ENCODE measurements at places on chromosomes 6 and 20. TPM values are rescaled to one million over a fixed set of nuclear protein-coding genes. Genes with fewer than 3 reads are reported as not detected.

DNA sequence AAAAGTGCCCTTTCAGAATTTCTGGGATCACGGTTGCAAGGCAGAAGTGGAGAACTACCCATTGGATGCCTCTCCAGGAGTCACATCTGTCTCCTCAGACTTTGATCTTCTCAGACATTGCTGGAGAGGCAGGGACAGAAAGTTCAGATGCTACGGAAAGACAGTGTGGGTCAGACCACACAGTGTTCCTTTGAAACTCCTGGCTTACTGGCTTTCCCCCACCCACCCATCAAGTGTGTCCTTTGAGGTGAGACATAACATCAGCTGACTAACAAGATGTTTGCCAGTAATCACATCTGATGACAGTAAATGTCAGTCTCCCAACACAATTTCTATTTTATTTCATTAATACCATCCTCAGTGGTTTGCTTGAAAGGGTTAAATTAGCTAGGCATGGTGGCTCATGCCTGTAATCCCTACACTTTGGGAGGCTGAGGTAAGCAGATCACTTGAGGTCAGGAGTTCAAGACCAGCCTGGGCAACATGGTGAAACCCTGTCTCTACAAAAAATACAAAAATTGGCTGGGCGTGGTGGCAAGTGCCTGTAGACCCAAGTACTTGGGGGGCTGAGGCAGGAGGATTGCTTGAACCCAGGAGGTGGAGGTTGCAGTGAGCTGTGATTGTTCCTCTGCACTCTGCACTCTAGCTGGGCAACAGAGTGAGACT, 67.2 kb upstream of the SNX9 start:
- no peak overlapping the region for H3K27ac ChIP-seq
- H3K4me3 ChIP-seq, result no peak overlapping the region
- no peak for DNase-seq
- peaks cover 4% of the 10 kb centered on the region for H3K4me1 ChIP-seq
- H3K36me3 ChIP-seq, result no peaks in the 10 kb centered on the region
- no peaks in the 10 kb centered on the region for H3K27me3 ChIP-seq

DNA sequence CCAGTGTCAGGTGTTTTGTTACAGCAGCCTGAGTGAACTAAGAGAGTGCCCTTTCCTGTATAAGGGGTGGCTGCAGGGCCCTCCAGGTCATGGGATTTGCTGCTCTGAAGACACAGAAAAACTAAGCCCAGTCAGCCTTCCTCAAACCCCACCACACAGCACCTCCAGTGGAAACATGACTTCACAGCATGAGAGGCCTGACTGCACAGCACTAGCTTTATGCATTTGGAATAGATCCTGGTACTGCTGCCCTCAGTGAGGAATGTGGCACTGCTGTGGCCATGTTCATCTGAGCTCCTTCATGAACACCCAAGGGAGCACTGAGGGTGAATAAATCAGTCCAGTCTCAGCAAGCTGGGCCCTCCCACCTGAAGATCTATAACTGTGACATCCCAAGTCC, 296.1 kb upstream of the FOXQ1 start:
- no peak overlapping the region for H3K27ac ChIP-seq

DNA sequence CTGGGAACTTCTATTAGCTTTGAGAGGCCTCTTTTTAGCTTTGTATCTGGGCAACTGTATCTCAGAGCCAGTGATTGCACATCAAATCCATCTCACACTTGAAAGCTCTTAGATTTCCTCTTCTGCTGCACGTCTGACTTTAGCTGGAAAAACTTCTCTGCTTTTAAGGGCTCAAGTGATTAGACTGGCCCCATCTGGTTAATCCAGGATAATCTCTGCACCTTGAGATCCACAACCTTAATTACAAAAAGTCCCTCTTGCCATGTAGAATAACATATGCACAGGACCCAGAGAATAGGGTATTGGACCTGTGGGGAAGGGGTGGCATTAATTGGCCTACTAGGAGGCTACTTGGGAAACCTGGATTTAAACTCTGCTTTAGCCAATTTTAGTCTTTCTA, 24.2 kb downstream of the KLHL31 start:
- H3K27ac ChIP-seq, result no peak overlapping the region
- H3K36me3 ChIP-seq, result no peaks in the 10 kb centered on the region
- H3K4me3 ChIP-seq, result no peak overlapping the region
- H3K27me3 ChIP-seq, result no peaks in the 10 kb centered on the region
- H3K4me1 ChIP-seq, result no peaks in the 10 kb centered on the region
- no peak for DNase-seq

DNA sequence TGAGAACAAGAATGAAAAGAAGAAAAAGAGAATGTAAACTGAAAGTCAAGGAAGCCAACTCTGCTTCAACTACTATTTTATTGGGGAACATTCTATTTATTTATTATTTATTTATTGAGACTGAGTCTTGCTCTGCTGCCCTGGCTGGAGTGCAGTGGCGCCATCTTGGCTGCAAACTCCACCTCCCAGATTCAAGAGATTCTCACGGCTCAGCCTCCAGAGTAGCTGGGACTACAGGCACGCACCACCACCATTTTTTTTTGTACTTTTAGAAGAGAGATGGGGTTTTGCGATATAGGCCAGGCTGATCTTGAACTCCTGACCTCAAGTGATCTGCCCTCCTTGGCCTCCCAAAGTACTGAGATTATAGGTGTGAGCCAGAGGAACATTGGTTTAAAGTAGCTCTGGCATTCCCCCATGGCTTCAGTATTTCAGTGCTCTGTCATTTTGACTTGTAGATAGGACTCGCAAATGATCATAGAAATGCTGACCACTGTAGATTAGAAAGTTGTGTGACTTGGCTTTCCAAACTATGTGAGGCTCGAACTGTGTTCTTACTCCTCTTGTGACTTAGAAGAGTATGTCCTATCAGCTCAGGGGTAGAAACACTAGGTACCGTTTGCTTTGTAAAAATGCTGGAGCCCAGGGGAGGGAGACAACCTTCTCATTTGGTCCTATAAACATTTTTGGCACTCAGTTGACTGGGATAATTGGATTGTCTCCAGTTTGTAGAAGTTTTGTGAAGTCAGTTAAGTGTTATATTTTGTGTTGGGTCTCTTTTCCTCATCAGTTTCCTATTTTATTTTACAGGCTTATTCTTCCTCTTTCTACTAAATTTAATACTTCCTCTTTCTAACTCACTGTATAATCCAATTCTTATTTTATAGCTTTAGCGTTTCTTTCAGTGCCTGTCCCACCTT, 544.9 kb upstream of the CITED2 start:
- H3K4me1 ChIP-seq, result peaks cover 17% of the 10 kb centered on the region
- DNase-seq, result peak; percentile 50
- H3K27me3 ChIP-seq, result no peaks in the 10 kb centered on the region
- no peaks in the 10 kb centered on the region for H3K36me3 ChIP-seq
- peak overlapping the region; percentile 3 for H3K27ac ChIP-seq

Gene C6orf58
- 0.64 TPM for total RNA-seq

DNA sequence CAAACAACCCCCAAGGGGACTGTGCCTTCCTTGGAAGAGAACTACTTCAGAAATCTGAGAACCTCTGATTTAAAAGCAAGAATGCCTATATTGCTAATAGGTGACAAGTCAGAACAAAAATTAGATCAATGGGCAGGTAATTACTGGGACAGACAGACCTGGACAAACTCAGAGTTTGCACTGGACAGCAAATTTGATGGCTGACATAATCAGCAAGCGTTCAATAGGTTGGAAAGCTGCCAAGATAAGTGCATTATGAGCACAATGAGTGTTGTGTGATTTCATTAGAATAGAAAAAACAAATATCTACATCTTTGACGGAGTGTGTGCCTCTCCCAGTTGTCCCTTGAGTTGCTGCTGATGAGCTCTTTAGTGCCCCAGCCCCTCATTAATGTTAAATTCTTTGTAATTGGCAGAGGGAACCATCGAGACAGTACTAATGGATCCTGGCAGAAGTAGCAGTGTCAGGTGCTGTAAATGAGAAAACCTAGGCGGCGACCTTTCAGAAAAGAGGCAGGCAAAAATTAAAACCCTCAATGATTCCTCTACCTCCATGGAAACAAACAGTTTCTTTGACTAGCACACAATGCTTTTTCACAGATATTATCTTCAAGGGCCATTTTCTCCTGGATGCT, 116.5 kb upstream of the COL21A1 start:
- H3K36me3 ChIP-seq, result no peaks in the 10 kb centered on the region
- peaks cover 17% of the 10 kb centered on the region for H3K4me1 ChIP-seq
- no peak for DNase-seq
- H3K4me3 ChIP-seq, result no peak overlapping the region

DNA sequence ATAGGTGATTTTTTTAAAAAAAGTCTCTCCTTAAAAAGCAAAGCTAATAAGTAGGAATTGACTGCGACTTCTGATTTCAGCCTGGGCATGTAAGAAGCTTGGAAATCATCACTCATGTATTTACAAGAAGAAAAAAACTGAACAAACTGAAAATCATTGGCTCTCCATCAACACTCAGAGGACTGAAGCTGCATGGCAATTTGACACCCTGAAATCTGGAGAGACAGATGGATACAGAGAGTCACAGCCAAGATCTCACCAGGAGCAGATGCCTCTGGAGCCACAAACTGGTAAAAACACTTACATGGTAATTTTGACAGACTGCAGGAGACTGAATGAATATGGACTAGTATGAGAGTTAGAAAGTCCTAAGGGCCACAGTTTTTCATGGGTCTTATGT, 191.2 kb upstream of the TCF21 start:
- peaks cover 64% of the 10 kb centered on the region for H3K27me3 ChIP-seq
- no peaks in the 10 kb centered on the region for H3K4me1 ChIP-seq
- H3K27ac ChIP-seq, result no peak overlapping the region
- H3K4me3 ChIP-seq, result no peak overlapping the region

DNA sequence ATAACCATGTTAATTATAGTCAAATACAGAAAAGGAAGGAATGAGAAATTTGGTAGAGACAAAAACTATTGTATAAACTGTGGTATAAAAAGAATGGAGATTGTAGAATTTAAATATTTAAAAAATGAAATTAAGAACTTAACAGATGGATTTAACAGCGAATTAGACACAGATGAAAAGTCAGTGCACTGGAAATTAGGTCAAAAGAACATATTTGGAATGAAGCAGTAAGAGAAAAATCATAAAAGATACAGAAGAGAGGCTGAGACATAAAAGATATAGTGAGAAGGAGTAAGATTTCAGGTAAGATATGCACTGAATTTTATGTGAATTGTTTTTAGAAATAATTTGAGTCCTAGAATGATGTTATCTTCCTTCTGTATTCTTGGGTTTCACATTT, 14.0 kb downstream of the TSPYL4 start:
- H3K4me3 ChIP-seq, result no peak overlapping the region
- H3K4me1 ChIP-seq, result no peaks in the 10 kb centered on the region
- H3K36me3 ChIP-seq, result no peaks in the 10 kb centered on the region
- H3K27me3 ChIP-seq, result no peaks in the 10 kb centered on the region
- H3K27ac ChIP-seq, result no peak overlapping the region

Gene PNLDC1
- total RNA-seq, result not detected

DNA sequence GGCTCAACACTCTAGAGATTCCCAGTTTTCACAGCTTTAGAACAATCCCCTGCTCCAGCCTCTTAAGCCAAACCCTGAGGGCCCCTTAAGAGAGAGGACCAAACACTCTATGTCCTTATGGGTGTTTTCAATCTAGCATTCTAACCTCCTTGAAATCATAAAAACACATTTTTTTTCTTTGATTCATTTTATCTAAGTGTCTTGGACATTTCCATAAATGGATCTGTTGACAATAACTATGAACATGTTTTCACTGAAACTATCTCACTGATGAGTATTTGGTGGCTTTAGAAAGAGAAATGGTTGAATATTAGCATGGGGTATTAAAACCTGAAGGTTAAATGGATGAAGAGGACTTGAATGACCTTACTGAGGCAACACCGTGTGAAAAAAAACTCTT, 27.6 kb upstream of the PDE7B start:
- no peaks in the 10 kb centered on the region for H3K36me3 ChIP-seq
- no peak overlapping the region for H3K4me3 ChIP-seq
- H3K4me1 ChIP-seq, result no peaks in the 10 kb centered on the region
- peaks cover 92% of the 10 kb centered on the region for H3K27me3 ChIP-seq
- DNase-seq, result no peak

DNA sequence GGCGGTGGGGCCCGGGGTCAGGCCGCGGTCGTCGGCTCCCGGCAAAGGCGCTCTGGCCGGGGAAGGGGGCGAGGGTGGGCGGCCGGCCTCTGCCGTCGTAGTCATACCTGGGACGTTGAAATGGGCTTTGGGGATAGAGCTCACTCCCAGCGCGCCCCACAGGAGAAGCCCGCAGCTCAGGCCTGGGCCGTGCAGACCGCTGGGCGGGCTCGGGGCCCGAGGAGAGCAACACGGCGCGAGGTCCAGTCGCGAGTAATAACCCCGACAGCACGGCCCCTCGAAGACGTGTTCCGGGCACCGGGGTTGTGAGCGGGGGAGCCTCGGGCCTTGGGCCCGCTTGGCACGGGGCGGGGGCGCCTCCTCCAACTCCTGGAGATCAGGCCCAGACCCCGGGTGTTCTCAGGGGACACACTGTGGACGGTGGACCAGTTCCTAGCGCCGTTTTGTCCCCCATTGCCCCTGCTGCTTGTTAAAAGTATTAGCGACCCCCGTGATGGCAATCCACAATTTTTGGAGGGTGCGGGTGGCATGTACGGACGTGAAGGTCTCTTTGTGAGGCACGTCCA, 10.9 kb downstream of the FOXC1 start:
- peaks cover 7% of the 10 kb centered on the region for H3K4me1 ChIP-seq
- no peaks in the 10 kb centered on the region for H3K36me3 ChIP-seq
- DNase-seq, result no peak
- no peak overlapping the region for H3K4me3 ChIP-seq

Gene SPATA25
- total RNA-seq, result 2.0 TPM

- no peaks in the 10 kb centered on the region for H3K4me1 ChIP-seq
- H3K27me3 ChIP-seq, result peaks cover 100% of the 10 kb centered on the region
- H3K36me3 ChIP-seq, result no peaks in the 10 kb centered on the region
Measured at GRCh38 chr6:137492289-137493217, 1.6 kb downstream of the OLIG3 start.

Gene R3HDML
- total RNA-seq, result not detected

DNA sequence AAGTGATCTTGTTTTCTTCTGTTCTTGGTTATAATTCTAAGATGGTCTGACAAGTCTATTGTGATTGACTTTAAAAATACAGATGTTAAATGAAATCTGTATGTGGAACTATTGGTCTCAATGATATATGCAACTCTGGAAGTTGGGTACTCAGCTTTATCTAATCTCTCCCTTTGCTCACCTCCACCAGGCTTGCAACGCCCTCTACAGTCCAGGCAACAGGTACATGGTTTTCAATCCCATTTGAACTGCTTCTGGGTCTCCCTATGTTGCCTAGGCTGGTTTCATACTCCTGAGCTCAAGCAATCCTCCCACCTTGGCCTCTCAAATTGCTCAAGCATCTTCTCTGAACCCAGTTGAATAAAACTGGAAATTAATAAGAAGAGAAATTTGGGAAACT, 25.6 kb upstream of the HLA-DQB1 start:
- H3K27ac ChIP-seq, result no peak overlapping the region
- peak; percentile 22 for DNase-seq
- H3K27me3 ChIP-seq, result peaks cover 32% of the 10 kb centered on the region
- no peak overlapping the region for H3K4me3 ChIP-seq
- no peaks in the 10 kb centered on the region for H3K4me1 ChIP-seq

Gene SLC13A3
- 1.3 TPM for total RNA-seq

DNA sequence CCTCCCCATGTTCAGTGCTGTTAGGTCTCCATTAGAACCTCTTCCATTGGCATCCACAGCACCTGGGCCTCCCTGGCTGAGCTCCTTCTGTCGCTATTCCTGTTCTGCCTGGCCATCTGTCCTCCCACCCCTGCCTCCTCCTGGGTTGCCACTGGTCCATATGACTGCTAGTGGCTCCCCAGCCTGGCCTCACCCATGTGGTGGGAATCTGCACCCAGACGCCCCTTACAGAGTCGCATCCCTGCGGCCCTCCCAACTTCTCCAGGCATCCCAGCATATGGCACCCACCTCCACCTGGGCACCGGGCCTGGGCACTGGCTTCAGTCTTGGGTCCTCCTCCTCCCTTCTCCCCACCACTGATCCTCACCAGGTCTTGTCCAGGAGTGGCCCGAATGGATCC, 7.7 kb downstream of the CDC25B start:
- H3K27me3 ChIP-seq, result no peaks in the 10 kb centered on the region
- no peak for DNase-seq
- H3K4me1 ChIP-seq, result peaks cover 28% of the 10 kb centered on the region
- peak overlapping the region; percentile 54 for H3K27ac ChIP-seq
- H3K36me3 ChIP-seq, result peaks cover 78% of the 10 kb centered on the region

Data from A673 (cell line).